LoVo (cell line): ENCODE measurements at places on chromosomes 4 and X.

- DNase-seq: no peak
These were observed 14.0 kb downstream of the DIPK2B start for GRCh38 chrX:45186643-45187026.

- no peak for DNase-seq
These were observed 8.6 kb downstream of the F9 start for GRCh38 chrX:139538907-139539790.

DNA sequence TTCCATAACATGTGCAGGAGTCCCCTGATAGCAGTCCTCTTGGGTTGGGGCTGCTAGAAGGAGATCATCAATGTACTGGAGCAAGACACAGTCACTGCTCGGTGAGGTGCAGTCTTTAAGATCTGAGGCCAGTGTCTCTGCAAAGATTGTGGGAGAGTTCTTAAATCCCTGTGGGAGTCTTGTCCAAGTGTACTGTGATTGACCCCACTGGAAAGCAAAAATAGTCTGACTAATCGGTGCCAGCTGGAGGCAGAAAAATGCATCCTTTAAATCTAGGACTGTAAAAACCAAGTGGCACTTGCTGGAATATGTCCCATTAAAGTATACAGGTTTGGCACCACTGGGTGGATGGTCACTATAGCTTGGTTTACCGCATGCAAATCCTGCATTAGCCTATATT is 31.1 kb downstream of the SULT1E1 start:
- no peak for DNase-seq

GRCh38 chrX:9416562-9417348 is 48.1 kb upstream of the TBL1X start:
- DNase-seq: peak; percentile 30

GRCh38 chr4:99013884-99014523 is 18.5 kb downstream of the METAP1 start:
- DNase-seq: no peak

GRCh38 chr4:150367326-150367725 is 214.6 kb upstream of the MAB21L2 start:
- DNase-seq: no peak

GRCh38 chr4:81557306-81557705 is 85.6 kb upstream of the RASGEF1B start:
- no peak for DNase-seq

DNA sequence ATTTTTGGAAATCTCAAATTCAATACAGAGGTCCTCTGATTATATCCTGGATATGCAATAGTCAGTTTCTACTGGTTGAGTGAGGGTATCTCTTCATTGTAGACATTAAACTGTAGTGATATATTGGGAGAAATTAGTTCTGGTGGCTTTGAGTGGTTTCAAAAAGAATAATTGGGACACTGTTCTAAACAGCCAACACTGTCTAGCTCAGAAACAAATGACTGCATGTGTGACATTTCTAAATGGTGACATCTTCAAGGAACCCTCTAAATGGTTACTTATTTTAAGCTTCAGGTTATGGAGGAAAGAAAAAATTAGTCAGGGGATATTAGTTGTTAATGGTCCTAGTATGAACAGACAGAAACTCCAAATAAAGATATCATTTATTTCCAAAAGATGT is 186.2 kb downstream of the LARP7 start:
- DNase-seq: no peak

GRCh38 chrX:130245441-130245840 is 23.3 kb downstream of the ZNF280C start:
- DNase-seq: no peak

DNA sequence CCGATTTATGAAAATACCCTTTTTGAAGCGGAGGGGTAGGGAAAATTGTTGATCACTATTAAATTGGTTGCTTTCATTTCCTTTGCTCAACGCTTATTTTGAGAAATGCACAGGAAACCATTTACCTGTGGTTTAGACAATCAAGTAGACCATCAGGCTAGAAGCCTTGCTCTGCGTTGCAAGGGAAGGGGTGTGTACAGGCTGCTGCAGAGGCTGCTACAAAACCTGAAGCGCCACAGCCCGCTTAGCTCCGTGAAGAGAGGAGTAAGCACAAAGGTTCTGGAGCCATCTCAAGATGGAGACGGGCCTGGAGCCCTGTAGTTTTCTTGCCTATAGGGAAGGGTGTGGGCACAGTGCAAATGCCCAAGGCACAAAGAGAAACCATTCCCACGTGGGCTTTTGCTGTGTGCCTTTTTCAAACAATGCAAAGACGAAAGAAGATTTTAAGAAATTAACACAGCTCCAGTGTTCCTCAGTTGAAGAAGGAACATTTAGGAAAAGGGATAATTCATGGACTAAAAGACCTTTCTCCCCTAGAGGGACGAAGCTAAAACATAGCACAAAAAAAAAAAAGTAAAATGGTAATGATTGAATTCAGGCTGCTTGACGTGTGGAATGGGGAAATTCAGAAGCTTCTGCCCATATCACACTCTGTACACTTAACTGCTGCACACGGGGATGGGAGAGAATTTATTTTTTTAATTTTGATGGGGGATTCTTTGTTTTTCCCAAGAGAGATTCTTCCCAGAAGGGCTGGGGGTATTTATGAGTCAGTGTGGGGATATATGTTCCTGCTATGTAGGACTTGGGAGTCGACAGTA is 3.5 kb downstream of the TMSB4X start:
- DNase-seq: no peak

DNA sequence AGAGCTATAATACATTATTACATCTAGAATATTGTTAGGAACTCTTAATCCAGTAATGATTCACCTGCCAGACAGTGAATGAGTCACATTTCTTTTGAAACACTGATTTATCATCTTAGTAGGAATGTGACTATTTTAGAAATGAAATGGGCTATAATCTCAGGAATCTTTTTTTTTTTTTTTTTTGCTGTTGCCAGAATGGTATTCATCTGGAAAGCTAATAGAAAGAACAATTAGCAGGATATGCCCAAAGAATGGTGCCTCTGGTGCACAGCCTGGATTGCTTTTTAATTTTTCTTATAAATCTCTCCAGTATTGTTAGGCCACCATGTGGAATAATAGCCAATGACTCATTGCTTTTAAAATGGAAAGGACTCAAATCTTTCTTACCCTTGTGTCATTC is 181.1 kb upstream of the SMIM31 start:
- DNase-seq: no peak

- no peak for DNase-seq
These were observed 12.6 kb downstream of the IBSP start for GRCh38 chr4:87811977-87812376.

GRCh38 chrX:100874325-100874724 is at the start of gene NOX1:
Gene NOX1 (minus strand): TSS chrX:100874359. CDS start chrX:100874139, 220 bp downstream.
- DNase-seq: peak; percentile 0

DNA sequence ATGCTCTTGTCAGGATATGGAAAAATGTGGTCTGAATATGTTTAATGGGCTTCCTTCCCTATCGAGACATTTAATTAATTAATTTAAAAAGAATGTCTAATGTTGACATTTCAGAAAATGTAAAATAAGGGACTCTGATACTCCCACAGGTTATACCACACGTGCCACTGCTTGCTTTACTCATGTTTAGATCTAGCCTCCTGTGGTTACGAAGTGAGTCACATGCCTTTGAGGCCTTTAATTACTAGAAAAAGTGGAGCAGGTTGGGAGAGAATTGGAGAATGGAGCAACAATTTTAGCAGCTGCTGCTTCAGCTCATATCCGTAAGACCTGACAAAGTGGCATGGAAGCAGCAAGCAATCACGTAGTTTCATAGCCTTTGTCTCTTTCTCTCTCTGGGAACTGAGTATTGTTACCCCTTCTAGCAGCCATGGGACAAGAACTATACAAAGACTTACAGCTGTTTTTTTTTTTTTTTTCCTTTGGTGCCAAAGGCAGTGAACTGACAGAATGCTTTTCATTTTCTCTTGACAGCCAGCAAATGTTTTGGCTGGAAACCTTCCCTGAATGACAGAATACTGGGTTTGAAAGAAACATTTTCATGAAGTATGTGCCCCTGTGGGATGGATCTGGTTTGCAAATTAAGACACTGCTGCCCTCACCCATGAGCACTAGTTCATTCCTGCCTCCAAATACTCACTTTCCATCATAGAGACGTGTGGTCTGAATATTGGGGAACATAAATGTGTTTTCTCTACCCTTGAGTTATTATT is 355.1 kb upstream of the PABPC5 start:
- no peak for DNase-seq

GRCh38 chrX:131072871-131073571 is 14.9 kb downstream of the ARHGAP36 start:
- no peak for DNase-seq

- DNase-seq: no peak
These were observed 325.5 kb upstream of the SLC7A11 start for GRCh38 chr4:138567696-138568095.

DNA sequence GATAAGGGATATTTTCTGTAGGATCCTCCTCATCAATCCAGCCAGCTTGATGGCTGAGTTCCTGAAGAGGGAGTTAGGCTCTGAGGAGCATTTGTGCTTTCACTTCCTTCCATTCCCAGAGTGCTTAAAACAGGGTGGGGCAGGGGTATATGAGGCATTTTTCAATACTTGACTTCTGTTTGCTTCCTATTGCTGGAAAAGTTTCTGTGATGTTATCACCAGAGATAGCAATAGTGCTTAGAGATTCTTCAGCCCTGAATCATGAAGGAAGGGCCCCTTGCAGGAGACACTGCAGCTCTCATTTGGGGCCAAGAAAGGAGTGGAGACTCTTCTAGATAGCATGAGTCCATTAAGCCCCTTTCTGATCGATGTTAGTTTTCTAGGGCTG is 166.7 kb upstream of the RPS6KA3 start:
- no peak for DNase-seq

GRCh38 chr4:161680146-161680545 is 483.7 kb downstream of the FSTL5 start:
- no peak for DNase-seq

DNA sequence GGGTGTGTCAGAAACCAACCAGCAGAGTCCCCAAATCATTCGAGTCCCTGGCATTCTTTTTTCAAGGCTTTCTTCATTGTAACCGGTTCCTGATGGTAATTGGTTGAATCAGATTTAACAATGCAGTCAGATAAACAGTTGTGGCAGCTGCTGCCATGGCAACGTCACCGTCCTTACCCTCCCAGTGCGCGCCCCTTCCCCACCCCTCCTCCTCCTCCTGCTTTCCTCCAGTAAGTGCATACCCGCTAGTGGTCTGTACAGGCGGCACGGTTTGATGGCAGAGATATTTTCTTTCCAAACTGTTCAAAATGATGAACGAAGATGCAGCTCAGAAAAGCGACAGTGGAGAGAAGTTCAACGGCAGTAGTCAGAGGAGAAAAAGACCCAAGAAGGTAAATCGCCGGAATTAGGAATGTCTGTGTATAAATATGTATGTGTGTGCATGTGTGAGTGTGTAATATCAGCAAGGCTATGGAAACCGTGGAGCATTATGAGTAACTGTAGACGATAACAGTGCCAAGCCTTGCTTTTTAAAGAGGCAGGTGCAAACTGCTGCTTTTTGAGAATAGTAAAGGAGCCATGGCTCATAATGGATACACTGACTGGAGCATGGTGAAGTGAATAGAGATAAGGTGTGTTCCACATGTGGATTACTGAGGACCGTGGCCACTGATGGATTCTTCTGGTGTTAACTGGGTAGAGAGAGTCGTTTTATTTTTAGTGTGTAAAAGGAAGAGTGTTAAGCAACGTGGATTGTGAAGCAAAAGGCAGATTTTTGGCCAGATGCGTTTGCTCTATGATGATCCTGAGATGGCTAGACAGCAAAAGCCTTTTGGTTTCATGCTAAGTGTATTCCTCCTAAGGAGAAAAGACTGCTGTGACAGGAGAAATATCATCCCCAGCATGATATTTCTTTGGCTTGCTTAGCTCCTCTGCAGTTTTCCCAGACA is at the start of gene ANK2:
Gene ANK2, plus strand, starts transcription at position 233 of the 950 bp plus-strand sequence. Its CDS starts 76 bp downstream, at position 309.
- no peak for DNase-seq

GRCh38 chrX:68190799-68191198 is 242.5 kb downstream of the OPHN1 start:
- no peak for DNase-seq

GRCh38 chrX:76477353-76477752 is 49.8 kb downstream of the MAGEE1 start:
- DNase-seq: no peak

DNA sequence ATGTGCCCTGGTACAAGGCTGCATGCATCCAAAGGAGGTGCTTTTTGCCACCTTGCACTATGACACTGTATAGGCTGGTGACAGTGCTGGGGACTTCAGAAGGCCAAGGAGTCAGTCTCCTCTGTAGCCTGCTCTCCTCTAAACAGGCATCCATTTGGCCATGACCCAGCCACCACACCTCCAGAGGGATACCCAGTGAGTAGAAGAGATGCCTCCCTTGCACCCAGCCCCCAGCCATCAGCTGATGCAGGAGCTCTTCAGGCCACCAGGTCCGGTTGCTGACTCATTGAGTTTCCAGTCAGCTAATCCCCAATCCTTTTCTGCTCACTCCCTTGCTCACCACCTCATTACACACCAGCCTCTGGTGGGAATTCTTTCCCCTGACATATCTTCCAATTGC is 99.8 kb downstream of the PJA1 start:
- no peak for DNase-seq

DNA sequence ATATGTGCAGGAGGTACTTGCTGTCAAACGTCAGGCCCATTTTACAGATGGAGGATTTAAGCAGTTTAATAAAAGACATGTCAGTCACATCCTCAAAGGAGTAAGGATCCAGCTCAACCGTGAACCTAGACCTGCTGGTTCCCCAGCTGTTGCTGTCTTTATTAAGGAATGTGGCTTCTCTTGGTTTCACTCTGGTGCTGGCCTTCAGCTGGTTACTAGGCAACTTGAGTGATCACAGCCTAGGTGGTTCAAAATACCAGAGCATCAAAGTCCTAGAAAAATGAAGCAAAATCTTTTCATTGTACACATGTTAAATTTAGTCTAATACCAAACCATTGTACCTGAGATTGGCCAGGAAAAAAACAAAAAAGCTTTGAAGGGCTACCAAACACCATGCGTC is 32.7 kb upstream of the GLRA2 start:
- no peak for DNase-seq

GRCh38 chr4:16617011-16617410 is 281.4 kb downstream of the LDB2 start:
- DNase-seq: no peak

DNA sequence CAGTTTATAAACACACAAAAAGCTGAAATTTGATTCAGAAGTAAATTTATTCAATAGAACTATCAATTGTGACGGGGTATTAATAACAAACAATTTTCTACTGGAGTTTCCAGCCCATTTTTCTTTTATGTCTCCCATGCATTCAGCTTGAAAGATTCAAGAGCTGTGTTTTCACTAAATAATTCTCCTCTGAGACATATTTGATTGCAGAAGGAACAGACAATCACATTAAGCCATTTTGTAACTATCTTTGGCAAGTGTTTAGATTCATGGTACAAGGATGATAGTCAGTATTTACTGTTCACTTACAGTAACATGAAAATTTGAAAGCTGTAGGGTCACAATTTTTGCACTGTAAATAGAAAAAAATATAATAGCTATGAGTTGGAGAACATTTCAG is 198.4 kb upstream of the TACR3 start:
- DNase-seq: no peak

DNA sequence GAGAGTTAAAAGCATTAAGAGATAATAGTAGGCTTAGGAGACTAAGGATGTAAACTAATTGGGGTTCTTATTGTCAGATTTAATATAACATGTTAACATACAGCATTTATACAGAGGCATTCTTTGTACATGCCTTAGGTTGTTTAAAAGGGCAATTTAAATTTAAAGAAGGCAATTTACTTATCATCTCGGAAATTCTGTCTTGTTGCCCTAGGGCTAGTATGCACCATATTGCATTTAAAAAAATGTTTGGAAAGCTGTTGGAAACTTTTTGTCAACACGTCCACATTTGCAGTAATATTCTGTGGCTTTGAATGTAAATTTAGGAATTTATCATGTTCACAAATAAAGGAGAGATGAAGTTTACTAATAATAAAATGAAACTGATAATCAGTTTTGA is 25.5 kb downstream of the GALNT7 start:
- no peak for DNase-seq

GRCh38 chr4:52939325-52939724 is 77.2 kb downstream of the RASL11B start:
- no peak for DNase-seq
